ENCODE measurements at places on chromosomes 4 and X. TPM values are rescaled to one million over a fixed set of nuclear protein-coding genes. Genes with fewer than 3 reads are reported as not detected.

Gene ODAPH
- not detected for total RNA-seq

Gene SOX3
- total RNA-seq, result not detected

Gene IQCM
- total RNA-seq, result not detected

Gene CT47A7
- total RNA-seq, result not detected

Gene CT47C1
- not detected for total RNA-seq

Gene TEX11
- not detected for total RNA-seq

Gene FGB
- not detected for total RNA-seq

Gene PDCL2
- not detected for total RNA-seq

Gene BMP15
- not detected for total RNA-seq

Gene DNASE1L1
- total RNA-seq, result 53.5 TPM
